ENCODE measurements at places on chromosomes 4 and X.
A peak's percentile ranks its signal among the peaks of the same experiment; 100 is the strongest.

GRCh38 chr4:76305033-76305687 lies 1.4 kb upstream of the STBD1 start:
- no peak for DNase-seq

DNA sequence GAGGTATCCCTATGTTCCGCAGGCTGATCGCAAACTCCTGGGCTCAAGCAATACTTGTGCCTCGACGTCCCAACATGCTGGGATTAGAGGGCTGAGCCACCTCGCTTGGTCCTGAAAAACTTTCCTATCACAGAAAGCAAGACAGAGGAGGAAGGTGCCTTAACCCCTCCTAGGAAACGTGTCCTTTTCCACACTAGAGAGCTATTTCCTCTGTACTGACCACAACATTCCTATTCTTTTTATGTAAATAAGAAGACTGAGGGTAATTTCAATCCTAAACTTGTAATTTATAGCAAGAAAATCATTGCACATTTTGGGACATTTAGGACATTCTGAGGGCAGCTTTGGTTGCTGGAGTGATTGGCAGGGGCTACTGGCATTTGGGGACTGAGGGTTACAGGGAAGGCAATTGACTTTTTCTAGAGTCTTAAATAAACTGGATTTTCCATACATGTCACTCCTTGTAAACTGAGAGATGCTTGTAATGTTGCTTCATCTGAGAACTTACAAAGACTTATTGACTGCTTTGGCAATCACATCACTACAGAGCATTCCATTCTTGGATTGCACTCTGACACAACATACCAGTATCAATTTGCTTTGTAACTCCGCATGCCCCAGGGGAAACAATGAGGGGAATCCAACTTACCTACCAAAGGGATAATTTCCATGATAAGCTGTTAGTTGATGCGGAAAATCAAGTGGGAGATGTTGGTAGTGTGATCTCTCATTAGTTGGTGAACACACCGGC lies 15.6 kb downstream of the XAGE3 start:
- DNase-seq = peak; percentile 38

DNA sequence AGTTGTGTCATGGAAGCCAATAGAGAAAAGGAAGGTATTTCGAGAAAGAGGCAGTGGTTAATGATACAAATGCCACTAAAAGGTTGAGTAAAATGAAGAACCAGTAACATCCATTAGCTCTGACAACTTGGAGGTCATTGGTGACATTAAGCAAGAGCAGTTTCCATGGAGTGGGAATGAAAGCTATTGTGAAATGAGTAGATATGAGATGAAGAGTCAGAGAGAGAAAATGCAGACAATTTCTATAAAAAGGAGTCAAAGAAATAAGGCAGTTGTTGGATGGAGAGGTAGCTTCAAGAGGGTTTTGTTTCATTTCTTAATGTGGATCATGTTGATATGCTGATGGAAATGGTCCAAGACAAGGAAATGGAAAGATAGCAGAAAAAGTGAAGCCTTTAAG lies 9.6 kb upstream of the AMTN start:
- DNase-seq = no peak

GRCh38 chr4:34731070-34731469 lies 1513.2 kb downstream of the ARAP2 start:
- DNase-seq = no peak

- DNase-seq = no peak
Observed at GRCh38 chr4:123589301-123589700, 192.7 kb downstream of the SPRY1 start.

GRCh38 chr4:150207871-150208270 lies 129.6 kb downstream of the DCLK2 start:
- no peak for DNase-seq

- no peak for DNase-seq
Observed at GRCh38 chr4:6781113-6781512, 1.4 kb upstream of the KIAA0232 start.

DNA sequence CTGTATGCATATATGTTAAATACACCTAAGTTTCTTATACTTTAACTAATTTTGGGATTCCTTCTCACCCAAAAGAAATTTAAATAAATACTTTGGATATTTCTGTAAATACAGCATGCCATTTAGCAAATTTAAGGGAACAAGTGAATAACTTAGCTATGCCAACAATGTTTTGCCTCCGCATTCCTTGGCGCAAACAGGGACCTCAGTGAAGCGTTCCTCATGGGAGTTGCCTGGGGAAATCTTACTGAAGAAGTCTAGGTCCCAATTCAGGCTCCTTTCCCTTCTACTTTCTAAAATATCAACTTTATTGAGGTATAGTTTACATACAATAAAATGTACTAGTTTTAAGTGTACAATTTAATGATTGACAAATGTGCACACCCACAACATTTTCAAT lies 25.0 kb downstream of the COL4A5 start:
- peak; percentile 44 for DNase-seq

DNA sequence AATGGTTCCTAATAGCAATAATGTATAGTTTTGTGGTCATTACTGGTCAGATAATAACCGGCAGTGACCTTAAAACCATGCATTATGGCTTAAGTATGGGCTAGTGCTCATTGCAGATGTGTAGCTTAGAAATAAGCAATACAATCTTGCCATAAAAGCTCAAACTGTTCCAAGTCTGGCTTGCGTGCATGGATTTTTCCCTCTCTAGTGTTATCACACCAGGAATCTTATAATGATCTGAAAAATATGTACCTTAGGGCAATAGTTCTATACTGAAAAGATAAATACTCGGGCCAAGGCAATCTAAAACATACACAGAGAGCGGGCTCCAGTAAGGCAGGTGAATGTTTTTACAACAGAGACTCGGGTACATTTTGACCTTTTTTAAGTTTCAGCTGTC lies 157.8 kb downstream of the DHX15 start:
- DNase-seq = no peak

Measured in fibroblast of skin of right biceps (primary cell).